Left lobe of liver (tissue), 2 donors: ENCODE measurements at places on chromosomes 1 and 21. TPM values are rescaled to one million over a fixed set of nuclear protein-coding genes. Genes with fewer than 3 reads are reported as not detected.

DNA sequence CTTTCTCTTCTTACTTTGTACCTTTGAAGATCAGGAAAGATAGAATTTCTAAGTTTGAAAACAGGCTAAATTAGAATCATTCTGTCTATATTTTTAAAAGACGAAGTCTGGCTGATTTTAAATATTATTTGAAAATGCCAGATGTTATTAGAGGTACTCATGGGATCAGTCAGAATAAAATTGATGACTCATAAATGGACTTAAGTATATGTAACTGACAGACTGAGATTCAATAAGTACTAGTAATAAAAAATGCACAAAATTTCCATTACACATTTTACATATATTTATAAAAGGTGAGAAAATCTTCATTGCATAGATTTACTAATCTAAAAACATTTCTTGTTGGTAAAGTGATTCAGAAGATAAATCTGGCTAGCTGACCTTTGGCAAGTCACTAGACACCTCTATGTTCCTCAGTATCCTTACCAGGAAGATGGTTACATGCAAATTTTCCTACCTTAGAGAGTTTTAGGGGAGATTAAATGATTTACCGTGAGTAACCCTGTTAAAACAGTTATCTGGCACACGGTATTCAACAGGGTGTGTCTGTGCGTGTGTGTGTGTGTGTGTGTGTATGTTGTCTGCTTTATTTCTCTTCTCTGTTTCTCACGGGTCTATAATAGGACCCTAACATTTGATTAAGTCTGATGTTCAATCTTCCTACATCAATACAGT lies 189.0 kb downstream of the RUNX1 start:
- no peak for DNase-seq

- no peak for DNase-seq
Observed at GRCh38 chr21:39400173-39400572, 45.4 kb downstream of the LCA5L start.

DNA sequence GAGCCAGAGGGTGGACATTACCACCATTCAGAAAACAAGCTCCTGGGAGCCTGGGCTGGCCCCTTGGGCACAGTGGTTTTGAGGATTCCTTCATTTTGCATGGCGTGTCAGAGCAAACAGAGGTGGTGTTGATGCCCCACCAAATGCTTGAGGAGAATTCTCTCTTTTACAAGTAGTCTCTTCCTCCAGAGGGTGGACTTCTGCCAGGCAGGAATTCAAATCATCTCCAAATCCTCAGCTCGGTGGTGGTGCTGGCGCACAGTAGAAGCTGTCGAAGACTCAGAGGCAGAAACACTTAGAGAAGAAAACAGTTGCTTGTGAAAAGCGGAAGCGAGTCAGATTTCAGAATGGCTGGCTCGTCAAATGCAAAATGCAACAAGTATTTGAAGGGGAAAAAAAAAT lies 3.4 kb upstream of the CHI3L1 start:
- DNase-seq, result no peak

DNA sequence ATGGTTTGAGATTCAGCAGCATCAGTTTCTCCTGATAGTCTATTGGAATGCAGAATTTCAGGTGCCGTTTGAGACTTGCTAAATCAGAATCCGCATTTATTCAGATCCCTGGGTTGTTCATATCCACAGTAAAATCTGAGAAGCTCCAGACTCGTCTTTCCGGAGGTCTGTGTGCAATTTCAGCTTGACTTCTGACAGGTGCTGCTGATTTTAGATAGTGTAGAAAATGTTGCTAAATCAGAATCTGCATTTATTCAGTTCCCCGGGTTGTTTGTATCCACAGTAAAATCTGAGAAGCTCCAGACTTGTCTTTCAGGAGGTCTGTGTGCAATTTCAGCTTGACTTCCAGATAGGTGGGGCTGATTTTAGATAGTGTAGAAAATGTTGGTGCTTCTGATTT lies 113.7 kb downstream of the PAPPA2 start:
- no peak for DNase-seq

DNA sequence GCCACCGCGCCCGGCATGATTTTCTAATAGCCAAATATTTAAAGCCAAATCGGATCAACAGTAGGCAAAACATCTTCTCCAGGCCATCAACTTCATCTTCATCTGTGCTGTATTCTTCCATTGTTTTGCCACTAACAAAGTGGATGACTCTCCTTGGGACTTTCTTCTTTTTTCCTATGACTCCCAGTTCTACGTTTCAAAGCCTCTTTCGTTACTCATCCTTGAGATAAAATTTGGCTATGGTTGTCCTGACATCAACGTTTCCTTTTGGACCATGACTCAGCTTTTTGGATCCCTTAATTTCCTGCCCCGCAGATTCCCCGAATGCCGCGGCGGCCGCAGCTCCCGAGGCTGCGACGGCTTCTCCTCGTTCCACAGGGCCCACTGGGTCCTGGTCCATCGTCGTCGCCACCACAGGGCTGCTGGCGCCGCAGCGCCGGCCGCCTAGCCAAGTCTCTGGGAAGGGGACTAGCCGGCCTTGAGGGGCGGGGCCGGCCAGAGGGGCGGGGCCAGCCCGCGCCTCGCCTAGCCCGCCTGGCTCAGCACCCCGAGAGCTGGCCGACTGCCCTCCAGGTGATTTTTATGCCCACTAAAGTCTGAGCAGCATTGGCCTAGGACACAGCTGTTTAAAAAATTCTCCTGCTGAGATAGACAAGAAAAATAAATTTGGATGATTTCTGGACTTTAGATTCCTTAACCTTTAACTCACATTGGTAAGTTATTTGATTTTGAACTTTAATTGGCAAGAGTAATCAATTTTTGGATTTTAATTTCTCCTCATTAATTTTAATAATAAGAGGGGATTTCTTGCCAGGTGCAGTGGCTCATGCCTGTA lies 93.9 kb downstream of the ADCY10 start:
- peak; percentile 79 for DNase-seq

- no peak for DNase-seq
Observed at GRCh38 chr1:19466112-19466561, 19.2 kb downstream of the CAPZB start.

DNA sequence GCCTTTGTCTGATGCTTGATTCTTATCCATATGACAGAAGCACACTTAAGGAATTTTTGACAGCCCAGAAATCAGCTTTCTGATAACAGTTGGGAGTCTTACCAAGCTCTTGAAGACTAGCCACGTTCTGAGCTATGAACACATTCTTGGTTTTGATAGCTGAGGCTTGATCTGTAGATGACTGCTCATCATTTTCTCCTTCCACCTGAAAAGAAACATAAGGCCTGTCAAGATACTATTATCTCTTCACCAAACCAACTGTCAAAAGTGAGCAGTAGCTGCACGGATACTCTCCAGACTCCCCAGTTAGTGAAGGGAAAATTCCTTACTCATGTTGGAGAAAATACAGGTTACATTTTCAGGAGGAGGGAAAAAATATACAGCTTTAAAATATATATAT lies 12.2 kb downstream of the UBR4 start:
- DNase-seq, result no peak

- DNase-seq, result no peak
Observed at GRCh38 chr1:54547601-54548388, at the start of gene ACOT11. Gene ACOT11, plus strand, starts transcription at chr1:54548228. Its CDS starts 82 bp downstream, at chr1:54548310.

DNA sequence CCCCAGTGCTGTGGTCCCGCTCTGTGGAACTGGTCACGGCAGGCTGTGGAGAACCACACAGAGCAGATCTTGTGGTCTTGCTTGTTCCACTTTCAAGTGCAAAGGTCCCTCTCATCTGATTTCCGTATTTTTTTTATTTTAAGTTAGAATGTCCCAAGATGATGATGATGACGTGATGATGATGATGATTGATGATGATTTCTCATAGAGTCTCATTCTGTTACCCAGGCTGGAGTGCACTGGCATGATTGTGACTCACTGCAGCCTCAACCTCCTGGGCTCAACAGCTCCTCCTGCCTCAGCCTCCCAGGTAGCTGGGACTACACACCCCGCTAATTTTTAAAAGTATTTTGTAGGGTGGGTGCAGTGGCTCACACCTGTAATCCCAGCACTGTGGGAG lies 12.2 kb downstream of the EVA1C start:
- DNase-seq, result no peak

GRCh38 chr1:162627662-162628296 lies 4.5 kb upstream of the DDR2 start:
- DNase-seq, result no peak

DNA sequence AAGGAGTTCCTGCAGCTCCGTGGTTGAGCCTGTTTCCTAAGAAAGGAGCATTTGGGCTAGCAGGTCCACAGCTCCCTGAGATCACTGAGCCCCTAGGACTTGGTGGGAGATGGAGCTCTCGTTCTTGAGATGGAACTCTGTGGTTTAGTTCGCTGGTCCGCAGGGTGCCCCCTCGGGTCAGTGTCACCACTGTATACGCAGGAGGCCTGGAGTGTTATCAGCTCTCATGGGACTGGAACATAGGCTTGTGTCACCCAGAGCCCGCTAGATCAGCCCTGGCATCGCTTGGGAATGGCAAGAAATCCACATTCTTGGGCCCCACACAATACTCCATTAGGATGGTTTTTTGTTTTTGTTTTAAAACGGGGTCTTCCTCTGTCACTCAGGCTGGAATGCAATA lies 3.6 kb downstream of the SNAP47 start:
- DNase-seq, result no peak

GRCh38 chr1:56511766-56512165 lies 67.6 kb downstream of the PLPP3 start:
- no peak for DNase-seq

DNA sequence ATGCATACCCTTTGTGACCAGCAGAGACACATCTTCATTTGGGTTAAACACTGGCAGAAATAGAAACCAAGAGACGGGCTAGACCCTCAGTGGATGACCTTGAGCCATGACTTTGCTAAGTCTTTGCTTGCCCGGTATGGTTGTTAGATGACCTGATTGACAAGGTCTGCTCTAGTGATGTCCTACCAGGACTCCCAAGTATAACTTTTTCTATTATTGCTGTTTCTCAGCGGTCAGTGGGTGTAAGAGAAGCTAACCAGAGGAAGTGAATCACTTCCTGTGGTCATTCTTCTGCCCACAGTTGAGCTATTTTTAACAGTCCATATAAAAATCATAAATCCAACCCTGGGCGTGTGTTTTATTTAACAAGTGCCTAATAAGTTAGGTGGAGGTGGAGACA lies 126.2 kb upstream of the ETS2 start:
- DNase-seq, result no peak

DNA sequence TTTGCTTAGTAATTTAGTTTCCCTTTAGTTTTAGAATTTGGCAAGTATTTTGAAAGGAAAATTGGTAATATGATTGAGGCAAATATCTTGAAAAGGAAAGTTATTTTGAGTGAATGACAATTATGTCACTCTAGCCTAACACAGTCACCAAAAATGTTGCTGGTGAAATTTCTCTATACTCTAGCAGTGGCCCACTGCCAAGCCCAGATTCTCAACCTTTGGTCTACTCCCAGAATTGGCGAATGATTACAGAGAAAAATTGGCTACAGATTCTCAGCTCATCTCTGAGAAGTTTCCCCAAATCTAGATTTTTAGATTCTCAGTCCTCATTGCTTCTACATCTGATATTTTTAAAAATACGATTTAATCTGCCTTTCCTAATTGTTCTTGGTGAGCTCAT lies 84.9 kb downstream of the PIGK start:
- DNase-seq, result peak; percentile 76

DNA sequence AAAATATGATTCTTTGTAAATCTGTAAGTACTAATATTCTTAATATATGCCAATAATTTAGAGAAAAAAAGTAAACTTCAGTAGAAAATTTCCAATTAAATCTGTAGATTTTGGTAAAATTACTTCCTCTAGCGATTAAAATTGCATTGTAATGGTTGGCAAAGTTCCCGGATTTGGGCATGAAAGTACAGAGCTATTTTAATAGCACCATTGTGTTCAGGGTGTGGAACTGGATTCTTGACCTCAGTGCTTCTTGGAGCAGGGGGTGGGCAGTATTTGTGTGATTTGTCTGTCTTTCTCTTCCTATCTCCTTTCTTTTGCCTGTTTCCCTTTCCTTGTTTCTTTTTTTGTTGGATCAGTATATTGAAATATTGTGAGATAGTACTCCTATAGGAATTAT lies 72.1 kb downstream of the DNM3 start:
- no peak for DNase-seq

GRCh38 chr1:226091461-226091860 lies 28.9 kb downstream of the H3-3A start:
- no peak for DNase-seq

GRCh38 chr1:31570228-31570627 lies 6.1 kb upstream of the TINAGL1 start:
- DNase-seq, result peak; percentile 15

- no peak for DNase-seq
Observed at GRCh38 chr1:101379950-101380349, 143.1 kb downstream of the S1PR1 start.

NEGR1 gene
- total RNA-seq, result 0.20 TPM

TBCE gene
- 13.6 TPM for total RNA-seq

WLS gene
- total RNA-seq, result 11.2 TPM

HCRTR1 gene
- not detected for total RNA-seq

MYOC gene
- total RNA-seq, result not detected

GDAP2 gene
- total RNA-seq, result 13.7 TPM

COL9A2 gene
- total RNA-seq, result 0.45 TPM

HCN3 gene
- 2.5 TPM for total RNA-seq

LRRC71 gene
- not detected for total RNA-seq

LRP8 gene
- total RNA-seq, result 0.33 TPM
